ENCODE measurements at places on chromosomes 12 and 14.

- no peak for DNase-seq
These were observed 25.5 kb downstream of the GALC start for GRCh38 chr14:87967496-87967895.

- DNase-seq, result no peak
These were observed 8.0 kb upstream of the SELPLG start for GRCh38 chr12:108641446-108642268.

DNA sequence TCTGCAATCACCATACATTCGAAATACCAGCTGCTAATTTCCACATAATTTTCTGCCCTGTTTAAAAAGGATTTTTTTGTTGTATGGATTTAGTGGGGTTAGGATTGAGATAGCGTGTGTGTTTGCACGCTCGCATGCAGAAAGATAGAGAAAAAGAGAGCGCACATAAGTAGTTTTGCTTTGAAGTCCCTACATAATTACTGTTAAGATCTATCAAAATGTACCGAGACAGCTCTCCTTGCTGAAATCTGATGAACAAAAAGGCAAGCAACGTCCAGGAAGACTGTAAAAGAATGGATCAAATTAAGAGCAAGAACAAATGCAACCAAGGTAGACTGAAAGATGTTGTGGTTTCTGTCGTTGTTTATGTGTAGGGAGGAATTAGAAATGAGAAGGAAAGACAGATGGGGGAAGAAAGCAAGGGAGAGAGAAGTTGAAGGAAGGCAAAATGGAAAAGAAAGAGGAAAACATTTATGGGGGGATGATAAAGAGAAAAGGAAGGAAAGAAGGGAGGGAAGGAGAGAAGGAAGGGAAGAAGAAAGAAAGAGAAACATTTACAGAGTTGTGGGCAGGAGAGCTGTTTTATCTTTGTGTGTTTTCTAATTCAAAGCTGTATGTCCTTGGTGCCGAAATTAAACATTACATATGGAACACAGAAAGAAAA, 522.3 kb downstream of the MED13L start:
- no peak for DNase-seq

GRCh38 chr12:80704420-80704819, 3.0 kb upstream of the MYF6 start:
- no peak for DNase-seq

GRCh38 chr12:2359725-2360629, 307.2 kb downstream of the CACNA1C start:
- DNase-seq, result no peak

GRCh38 chr14:54646626-54647025, 79.7 kb downstream of the SAMD4A start:
- no peak for DNase-seq

- DNase-seq, result no peak
These were observed 1.2 kb downstream of the NKX2-1 start for GRCh38 chr14:36518586-36519430.

DNA sequence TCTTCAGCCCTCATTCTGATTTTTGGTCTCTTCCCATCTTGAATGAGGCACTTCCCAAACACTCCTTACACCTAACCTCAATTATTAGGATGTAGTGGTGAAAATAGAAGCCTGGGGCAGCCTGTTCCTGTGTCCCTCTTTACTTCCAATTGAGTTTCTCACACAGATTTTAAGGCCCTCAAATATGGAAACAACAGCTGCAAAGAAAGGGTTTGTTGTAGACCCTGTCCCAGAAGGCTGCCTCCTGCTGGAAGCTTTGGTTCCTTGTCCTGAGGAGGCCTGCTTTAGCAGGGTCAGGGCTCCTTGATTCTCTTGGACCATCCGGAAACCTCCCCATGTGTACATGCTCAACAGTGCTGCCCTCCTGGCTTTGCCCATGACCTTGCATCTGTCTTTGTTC, 101.3 kb downstream of the TGFB3 start:
- no peak for DNase-seq

- peak; percentile 27 for DNase-seq
These were observed 45.4 kb downstream of the EMP1 start for GRCh38 chr12:13241833-13242488.
